ENCODE measurements at places on chromosomes 7 and 10.
A peak's percentile ranks its signal among the peaks of the same experiment; 100 is the strongest.

- no peak for DNase-seq
Measured at GRCh38 chr10:101837748-101838147, 5.9 kb downstream of the KCNIP2 start.

DNA sequence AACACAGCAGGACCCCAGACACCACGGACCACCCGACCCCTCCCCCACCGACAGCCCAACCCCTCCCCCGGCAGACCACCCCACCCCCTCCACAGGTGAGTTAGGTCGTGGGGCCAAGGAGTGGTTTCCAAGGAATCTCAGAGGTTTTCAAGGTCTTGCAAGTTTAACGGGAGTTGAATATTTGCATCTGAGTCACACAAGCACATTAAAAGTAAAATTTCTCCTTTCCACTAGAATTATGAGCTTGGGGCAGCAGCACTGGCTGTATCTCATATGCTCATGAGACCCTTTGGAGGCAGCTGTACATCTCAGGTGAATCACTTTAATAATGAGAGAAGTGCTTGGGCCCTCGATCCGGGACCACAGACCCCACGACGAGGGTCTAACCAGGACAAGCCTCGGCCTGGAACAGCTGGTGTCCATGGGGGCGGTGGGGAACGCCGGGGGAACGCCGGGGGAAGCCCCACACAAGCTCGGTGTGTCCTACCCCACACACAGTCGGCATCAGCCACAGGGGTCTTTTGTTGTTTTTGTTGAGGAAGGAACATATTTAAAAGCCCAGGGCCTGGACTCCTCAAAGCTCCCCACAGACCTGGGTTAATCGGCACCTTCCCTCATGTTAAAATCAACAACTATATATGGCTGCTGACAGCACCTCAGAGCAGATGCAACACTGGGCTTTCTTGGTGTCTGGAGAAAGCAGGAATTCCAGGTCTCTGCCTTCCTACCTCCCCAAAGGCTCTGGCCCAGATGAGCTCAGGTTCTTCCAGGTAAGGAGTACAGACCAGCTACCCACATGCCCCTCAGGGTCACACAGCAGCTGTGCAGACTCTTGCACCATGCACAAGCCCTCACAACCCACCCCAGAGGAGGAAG, 130.3 kb downstream of the DIP2C start:
- no peak for DNase-seq

GRCh38 chr7:802500-803242, 29.6 kb upstream of the SUN1 start:
- no peak for DNase-seq

- no peak for DNase-seq
Measured at GRCh38 chr7:499853-500485, 19.7 kb downstream of the PDGFA start.

DNA sequence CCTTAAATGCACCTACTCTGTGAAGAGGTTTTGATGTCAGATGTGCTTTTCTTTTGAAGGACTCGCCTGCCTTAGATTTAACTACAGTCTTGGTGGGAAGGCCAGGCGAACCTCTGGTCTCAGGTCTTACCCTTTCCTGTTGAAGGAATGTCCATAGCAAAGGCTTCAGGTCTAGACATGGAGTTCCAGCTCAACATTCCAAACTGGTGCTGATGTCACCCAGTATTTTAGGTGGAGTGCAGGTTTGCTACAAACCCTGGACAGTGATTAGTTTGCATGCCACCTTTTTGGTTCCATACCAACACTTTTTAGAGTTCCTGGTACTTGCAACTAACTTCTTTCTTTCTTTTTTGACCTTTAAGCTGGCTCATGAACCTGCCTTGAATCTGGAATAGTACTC, 258.7 kb downstream of the GFRA1 start:
- DNase-seq: no peak

DNA sequence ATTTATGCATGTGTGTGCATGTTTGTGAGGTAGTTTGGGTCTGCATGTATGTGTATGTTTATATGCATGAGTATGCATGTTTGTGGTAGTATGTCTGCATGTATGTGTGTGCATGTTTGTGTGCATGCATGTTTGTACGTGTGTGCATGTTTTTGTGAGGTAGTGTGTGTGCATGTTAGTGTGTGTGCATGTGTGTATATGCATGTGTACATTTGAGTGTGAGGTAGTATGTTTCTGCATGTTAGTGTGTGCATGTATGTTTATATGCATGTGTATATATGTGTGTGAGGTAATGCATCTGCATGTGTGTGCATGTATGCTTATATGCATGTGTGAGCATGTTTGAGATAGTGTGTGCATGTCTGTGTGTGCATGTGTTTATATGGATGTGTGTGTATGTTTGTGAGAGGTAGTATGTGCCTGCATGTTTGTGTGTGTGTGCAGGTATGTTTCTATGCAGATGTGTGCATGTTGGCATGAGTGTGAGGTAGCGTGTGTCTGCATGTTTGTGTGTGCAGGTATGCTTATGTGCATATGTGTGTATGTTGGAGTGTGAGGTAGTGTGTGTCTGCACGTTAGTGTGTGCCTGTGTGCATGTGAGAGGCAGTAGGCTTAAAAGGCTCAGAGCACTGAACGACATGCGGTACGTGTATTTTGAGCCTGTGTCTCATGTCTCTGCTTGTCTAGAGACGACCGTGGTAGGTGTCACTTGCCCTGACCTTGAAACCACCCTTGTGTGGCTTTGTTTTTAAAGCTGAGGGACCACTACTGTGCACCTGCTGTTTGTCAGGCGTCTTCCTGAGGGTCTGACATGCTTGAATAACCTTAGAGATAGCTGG, 43.7 kb downstream of the PFKP start:
- DNase-seq: no peak

- no peak for DNase-seq
Measured at GRCh38 chr10:74612195-74612594, 214.2 kb upstream of the KAT6B start.

- no peak for DNase-seq
Measured at GRCh38 chr7:77329466-77330168, 86.5 kb downstream of the GSAP start.

GRCh38 chr10:130617985-130618384, 481.8 kb downstream of the GLRX3 start:
- DNase-seq: no peak

DNA sequence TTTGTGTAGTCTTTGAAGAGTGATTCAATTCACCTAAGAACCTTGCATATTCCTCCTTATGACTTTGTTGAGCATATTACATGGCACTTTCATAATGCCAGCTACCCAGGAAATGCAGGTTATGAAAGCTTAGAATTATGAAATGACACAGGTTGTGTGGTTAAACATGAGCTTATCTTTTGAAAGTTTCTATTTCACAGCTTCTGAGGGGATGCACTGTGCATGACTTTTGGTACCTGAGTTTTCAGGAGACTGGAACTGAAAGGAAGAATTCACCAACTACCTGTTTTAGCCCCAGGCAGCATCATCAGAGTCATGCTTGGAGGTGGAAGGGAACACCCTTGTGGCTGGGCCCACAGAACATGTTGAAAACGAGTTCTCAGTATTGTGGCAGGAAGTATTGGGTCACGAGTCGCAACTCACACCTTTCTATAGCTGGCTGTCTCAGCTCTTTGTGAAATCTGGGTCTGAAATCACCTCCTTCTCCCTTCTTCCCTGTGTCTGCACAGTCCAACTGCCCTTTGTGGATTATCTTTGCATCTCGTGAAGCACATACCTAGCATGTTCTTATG, 228.2 kb downstream of the PTEN start:
- DNase-seq: no peak

- DNase-seq: no peak
Measured at GRCh38 chr7:112365551-112365950, 84.7 kb upstream of the IFRD1 start.

- peak; percentile 91 for DNase-seq
Measured at GRCh38 chr7:44240983-44241510, 40.3 kb downstream of the YKT6 start.

DNA sequence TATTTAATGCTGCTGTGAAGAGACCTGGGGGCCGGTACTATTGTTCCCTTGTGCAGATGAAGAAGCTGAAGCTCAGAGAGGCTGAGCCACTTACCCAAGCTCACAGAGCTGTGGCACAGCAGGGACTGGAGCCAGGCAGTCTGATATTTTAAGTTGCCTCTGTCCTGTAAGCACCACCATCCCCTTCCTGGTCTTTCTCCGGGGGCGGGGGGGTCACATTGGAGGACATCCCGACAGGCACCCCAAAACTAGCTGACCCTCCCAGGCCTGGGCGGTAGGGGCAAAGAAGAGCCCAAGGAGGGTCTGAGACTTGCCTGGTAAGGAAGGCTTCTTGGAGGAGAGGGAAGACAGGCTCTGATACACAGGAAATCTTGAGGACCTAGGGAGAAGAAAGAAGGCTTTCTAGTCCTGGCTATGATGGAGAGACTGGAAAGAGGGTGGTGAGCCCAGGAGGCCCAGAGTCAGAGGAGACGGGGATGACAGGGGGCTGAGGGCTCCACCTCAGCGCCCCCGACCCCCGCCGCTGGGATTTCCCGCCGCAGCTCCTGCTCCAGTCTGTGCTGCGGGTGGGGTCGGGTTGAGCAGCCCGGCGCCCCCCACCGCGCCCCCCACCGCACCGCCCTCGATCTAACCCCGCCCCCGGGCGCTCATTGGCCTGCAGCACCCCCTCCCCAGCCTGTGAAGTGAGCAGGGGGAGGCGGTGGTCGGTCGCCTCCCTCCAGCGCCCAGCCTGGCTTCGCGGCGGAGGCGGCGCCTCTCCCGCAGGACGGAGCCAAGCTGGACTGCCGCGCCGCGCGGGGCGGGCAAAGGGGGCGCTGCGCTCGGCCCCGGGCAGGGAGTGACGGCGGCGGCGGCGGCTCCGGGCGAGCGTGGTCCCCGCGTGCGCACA, at the start of gene ADCYAP1R1:
Gene ADCYAP1R1 (plus strand): TSS at position 711 of the 889 bp plus-strand sequence. CDS start 10,957 bp downstream, outside the sequence.
- no peak for DNase-seq

GRCh38 chr10:21048068-21048467, 151.0 kb upstream of the NEBL start:
- DNase-seq: no peak

DNA sequence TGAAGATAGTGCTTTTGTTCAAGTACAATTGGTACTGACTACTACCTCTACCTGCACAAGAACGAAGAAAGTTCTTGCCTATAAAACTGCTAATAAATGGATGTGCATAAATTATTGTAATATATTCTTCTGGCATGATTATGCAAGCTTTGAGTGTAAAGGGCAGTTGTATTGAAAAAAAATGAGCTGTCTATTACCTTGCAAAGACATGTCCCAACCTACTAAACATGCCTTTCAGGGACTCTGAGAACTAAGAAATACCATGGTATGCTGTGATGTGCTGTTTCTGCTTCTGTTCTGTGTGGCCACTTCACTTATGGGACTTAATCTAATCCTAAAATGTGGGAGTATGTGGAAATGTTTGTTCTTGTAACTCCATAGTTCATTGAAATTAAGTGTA, 1083.4 kb downstream of the LRMDA start:
- no peak for DNase-seq

- DNase-seq: no peak
Measured at GRCh38 chr10:132698761-132699391, 87.1 kb downstream of the NKX6-2 start.

GRCh38 chr10:48406204-48406603, 99.7 kb downstream of the MAPK8 start:
- DNase-seq: no peak

GRCh38 chr10:75977139-75977538, 545.7 kb downstream of the LRMDA start:
- no peak for DNase-seq

DNA sequence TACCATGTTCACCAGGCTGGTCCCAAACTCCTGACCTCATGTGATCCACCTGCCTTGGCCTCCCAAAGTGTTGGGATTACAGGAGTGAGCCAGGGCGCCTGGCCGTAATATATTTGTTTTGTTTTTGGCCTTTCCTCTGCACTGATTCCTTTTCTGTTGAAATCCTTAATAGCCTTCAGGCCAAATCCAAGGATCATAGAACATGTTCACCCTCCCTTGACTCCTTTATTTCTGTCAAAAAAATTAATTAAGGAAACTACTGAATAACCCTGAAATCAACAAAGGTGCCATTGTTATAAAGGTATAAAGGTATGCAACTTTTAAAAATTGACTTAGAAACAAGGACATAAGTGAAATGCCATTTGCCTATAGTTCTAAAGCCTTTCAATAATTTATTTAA, 15.5 kb upstream of the RALA start:
- DNase-seq: no peak

DNA sequence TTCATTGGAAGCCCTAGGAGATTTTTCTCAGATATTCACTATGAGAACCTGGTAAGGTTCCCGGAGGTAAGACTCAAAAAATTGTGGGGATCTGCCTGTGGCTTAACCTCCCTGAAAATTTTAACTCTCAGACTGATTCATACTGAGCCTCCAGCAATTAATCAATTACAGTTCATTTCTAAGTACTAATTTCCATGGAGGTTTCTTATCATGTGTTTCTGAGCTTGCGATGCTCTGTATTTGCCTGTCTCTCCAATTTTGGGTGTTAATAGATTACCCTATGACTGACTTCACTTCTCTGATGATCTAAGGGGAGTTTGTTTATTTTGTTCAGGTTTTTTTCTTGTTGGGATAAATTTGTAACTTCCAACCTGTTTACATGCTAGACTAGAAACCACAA, 215.4 kb upstream of the TMEM196 start:
- DNase-seq: no peak

GRCh38 chr10:25682203-25682851, 251.7 kb upstream of the MYO3A start:
- DNase-seq: no peak

DNA sequence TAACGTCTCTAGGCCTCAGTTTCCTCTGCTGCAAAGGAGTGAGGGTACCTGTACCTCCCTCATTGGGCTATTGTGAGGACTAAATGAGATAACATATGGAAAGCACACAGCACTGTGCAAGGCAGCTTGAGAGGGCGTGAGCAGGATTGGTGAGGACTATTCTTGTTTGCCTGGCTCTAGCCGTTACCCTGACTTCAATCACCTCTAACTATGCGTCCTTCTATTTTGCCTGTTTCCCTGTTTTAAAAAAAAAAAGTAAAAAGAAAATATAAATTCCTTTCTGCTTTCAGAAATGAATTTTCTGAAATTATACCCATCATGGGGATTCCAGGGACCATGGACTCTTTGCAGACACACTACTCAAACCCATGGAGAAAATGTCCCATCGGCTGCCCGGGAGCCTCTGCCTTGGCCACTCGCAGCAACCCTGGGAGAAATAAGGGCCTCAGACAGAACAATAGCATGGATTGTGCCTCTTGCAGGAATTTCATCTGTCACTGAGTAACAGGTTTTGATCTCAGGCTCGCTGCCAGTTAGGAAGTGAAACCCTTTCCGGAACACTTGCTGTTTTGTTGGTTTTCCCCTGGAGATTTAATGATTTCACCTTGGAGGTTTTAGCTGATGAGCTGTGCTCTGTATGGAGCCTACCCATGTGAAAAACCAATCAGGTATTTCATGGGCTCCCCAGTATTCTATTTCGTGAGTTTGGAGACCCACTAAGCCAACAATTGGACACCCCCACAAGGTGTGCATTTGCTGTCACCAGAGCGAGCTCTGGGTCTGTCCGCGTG, 55.6 kb downstream of the STEAP1B start:
- no peak for DNase-seq

DNA sequence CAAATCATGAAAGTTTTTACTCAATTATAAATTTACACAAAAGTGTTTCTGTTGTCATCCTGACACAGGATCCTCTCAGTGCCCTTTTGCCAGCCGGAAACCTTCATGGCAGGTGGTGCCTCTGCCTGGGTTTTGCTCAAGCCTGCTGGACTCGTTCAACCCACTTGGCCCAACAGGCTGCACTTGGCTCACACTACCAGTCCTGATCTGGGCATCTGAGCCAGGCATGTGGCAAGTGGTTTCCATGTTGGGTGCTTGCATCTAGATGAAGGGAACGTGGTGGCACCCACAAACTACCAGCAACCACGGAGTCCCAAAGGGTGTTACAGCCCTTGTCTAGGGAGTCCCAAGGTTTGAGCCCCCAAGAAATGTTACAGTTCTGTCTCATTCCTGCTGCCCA, 162.3 kb upstream of the CSTF2T start:
- DNase-seq: no peak
